ENCODE measurements at places on chromosomes 1 and 21. TPM values are rescaled to one million over a fixed set of nuclear protein-coding genes. Genes with fewer than 3 reads are reported as not detected.

DNA sequence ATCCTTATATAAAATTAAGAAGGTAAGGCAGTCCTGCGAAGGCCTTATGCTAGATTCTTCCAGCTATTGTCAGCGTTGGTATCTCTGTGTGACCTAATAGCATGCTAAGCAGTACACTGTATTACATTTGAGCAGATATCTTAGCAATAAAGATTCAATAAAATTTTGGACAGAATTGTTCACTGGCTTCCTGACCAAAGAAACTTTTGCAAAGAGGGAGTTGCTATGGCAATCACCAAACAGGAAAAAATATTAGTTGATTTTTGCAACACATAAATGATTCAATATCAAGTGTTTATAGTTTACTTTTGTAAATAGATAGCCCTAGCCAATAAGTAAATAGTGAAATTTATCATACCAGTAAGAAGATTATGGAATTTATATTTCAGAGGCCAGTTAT lies 31.0 kb upstream of the PLEKHO1 start:
- no peak for DNase-seq

DNA sequence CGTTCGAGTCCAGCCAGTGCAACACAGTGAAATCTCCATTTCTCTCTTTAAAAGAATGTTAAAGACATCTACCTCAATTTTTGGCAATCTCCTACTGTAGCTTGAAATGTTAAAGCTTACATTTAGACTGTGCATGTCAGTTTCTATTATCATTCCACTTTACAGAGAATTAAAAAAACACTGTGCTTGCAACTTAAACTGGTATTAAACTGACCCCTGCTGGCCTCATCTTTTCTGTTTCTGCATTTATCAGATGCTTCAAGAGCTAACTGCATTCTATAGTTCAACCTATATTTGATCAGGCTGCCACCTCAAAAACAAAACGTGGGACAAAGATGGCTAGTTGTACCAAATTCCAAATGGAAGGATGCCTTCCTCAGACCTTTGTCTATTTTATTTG lies 226.5 kb downstream of the SMYD3 start:
- DNase-seq, result no peak

- no peak for DNase-seq
Measured at GRCh38 chr1:87464022-87464490, 135.4 kb downstream of the LMO4 start.

Gene KRTAP19-1
- total RNA-seq, result not detected

Gene LCE1F
- total RNA-seq, result not detected
